GM23248 (cell line): ENCODE measurements at places on chromosomes 5 and 9. TPM values are rescaled to one million over a fixed set of nuclear protein-coding genes. Genes with fewer than 3 reads are reported as not detected.

Gene PCDHGB3
- total RNA-seq, result 2.8 and 4.0 TPM in 2 replicates

Gene LCN12
- total RNA-seq, result not detected in 2 replicates

Gene ECM2
- 4.5 and 5.4 TPM in 2 replicates for total RNA-seq

Gene SLC36A2
- total RNA-seq, result not detected in 2 replicates

Gene LRRC26
- total RNA-seq, result not detected in 2 replicates

Gene BHMT
- total RNA-seq, result not detected in 2 replicates

Gene EMB
- 0.22 TPM in 1 of 2 replicates, not detected in the other for total RNA-seq

Gene CNTNAP3B
- not detected in 2 replicates for total RNA-seq

Gene SARDH
- total RNA-seq, result 0.89 and 2.4 TPM in 2 replicates

Gene SPTLC1
- 102 and 142 TPM in 2 replicates for total RNA-seq

Gene ARSI
- 4.2 and 4.3 TPM in 2 replicates for total RNA-seq

Gene SLC1A3
- 1.8 and 2.5 TPM in 2 replicates for total RNA-seq

Gene SREK1
- 32.2 and 39.7 TPM in 2 replicates for total RNA-seq

Gene PCA3
- total RNA-seq, result not detected in 2 replicates

Gene LHX6
- not detected in 2 replicates for total RNA-seq
